Nephron progenitor cell (in vitro differentiated cells): ENCODE measurements at places on chromosomes 6 and 20.

DNA sequence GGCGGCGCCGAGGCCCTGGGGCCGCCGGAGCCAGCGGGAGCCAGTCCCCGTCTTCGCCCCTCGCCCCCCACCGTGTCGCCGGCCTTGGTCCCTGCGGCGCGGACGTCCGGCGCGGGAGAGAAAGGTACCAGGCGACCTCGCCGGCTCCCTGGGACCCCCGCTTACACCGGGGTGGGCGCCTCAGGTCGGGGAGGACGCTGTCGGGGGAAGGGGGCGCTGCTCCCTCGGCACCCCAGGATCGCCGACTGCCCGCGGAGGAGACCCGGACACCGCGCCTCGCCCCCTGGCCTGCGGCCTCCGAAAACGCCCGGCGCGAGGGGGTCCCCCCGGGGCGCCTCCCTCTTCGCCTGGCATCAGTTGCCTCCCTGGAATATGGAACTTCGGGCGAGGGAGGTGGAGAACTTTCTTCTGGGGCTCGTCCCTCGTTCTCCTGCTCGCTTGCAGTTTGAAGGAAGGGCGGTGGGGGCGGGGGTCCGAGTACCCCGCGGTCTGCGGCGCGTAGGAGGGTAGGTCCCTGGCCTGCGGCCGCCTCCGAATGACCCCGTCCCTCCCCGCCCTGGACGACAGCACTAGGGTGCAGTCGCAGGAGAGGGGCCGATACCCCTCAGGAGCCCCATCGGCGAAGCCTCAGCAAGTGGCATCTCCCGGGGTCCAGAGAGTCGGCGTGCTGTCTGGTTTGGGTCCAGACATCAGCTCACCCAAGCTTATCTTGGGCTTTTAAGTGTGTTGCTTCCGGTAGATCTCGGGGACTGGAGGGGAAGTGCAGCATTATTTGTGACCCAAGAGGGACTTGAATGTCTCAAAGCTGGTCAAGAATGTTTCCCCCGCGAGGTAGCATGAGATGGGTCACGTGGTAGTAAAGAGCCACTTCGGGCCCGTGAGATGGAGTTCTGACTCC, 549 bp downstream of the ANKRD6 start:
- peaks cover 56% of the 10 kb centered on the region for H3K4me1 ChIP-seq
- H3K36me3 ChIP-seq: no peaks in the 10 kb centered on the region
- H3K27ac ChIP-seq: no peak overlapping the region
- peak; percentile 55 for DNase-seq
- H3K27me3 ChIP-seq: peaks cover 29% of the 10 kb centered on the region
- H3K4me3 ChIP-seq: peak overlapping the region; percentile 87

- no peaks in the 10 kb centered on the region for H3K36me3 ChIP-seq
- peaks cover 2% of the 10 kb centered on the region for H3K27me3 ChIP-seq
- H3K4me3 ChIP-seq: no peak overlapping the region
- DNase-seq: peak; percentile 61
- peaks cover 18% of the 10 kb centered on the region for H3K4me1 ChIP-seq
- no peak overlapping the region for H3K27ac ChIP-seq
These were observed 10.4 kb upstream of the GCNT2 start for GRCh38 chr6:10510592-10511367.

DNA sequence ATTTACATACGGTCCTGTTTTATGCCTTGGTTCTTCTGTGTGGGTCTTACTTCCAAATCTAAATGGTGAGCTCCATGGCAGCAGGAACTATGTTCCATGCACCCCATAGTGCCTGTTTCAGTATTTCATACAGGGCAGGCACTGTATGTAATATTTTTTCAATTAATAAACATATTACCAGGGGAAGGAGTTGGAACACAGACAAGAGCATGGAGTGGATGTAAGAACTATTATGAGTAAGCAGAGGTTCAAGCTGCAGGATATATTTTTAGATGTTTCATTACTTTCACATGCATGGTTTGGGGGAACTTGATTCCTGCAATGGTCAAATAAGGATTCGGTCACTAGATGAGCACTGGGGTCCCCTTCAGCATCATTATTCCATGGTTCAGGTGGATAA, 108.3 kb downstream of the KIF13A start:
- no peak overlapping the region for H3K4me3 ChIP-seq
- H3K4me1 ChIP-seq: peaks cover 4% of the 10 kb centered on the region
- DNase-seq: no peak
- no peaks in the 10 kb centered on the region for H3K36me3 ChIP-seq
- H3K27ac ChIP-seq: no peak overlapping the region

DNA sequence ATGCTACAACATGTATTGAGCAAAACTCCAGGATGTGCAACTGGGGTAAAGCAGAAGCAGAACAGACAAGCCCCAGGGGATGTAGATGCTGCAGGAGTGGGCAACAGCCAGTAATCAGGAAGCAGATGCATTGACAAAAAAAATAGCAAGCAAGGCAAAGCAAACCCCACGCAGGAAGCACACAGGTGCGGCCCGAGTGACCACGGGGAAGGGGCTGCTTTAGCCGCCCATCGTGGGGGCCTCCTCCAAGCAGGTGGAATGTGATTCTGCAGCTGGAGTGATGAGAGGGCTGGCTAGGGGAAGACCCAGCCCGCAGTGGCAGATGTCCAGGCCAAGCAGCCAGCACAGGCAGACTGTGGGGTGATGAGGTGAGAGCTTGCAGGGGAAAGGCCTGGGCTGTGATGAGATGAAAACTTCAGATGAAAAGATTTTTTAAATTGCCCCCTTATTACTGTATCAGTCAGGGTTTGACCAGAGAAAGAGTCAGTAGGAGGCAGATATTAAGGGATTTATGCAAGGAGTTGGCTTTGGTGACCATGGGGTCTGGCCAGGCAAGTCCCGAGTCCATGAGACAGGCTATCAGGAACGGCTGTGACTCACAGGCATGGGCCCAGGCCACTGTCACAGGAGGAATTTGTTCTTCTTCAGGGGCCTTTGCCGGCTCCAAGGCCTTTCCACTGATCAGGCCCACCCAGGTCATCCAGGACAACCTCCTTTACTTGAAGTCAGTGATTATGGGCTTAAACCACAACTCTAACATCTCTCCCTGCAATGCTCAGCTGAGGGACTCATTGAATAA, 207.6 kb downstream of the ANKRD60 start:
- peaks cover 13% of the 10 kb centered on the region for H3K27me3 ChIP-seq
- H3K27ac ChIP-seq: no peak overlapping the region
- DNase-seq: no peak
- no peaks in the 10 kb centered on the region for H3K36me3 ChIP-seq
- peaks cover 11% of the 10 kb centered on the region for H3K4me1 ChIP-seq

DNA sequence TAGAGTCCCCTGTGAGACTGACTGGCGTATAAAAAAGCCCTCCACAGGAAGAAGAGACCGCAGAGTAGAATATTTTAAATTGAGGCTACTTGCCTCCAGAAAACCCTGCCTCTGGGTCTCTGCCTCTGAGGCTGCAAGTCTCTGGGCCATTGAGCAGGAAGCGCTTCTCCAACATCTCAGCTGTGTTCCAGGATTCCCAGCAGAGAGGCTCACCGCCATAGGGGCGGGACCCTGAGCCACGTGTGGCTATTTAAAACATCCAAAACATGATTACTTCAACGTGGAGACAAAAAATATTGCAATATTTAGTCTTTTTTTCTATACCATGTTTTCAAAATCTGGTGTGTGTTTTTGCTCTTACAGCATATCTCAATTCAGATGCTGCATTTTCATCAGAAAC, 59.4 kb downstream of the GNAS-AS1 start:
- H3K27ac ChIP-seq: no peak overlapping the region
- no peak for DNase-seq
- no peak overlapping the region for H3K4me3 ChIP-seq
- H3K4me1 ChIP-seq: peaks cover 18% of the 10 kb centered on the region
- H3K27me3 ChIP-seq: peaks cover 20% of the 10 kb centered on the region

- peaks cover 21% of the 10 kb centered on the region for H3K27me3 ChIP-seq
- no peak for DNase-seq
- H3K27ac ChIP-seq: peak overlapping the region; percentile 84
- H3K4me1 ChIP-seq: peaks cover 44% of the 10 kb centered on the region
These were observed 472 bp upstream of the PAQR8 start for GRCh38 chr6:52361414-52361944.

GRCh38 chr6:14722001-14722562, 523.8 kb upstream of the JARID2 start:
- H3K27ac ChIP-seq: no peak overlapping the region
- no peak for DNase-seq
- peaks cover 44% of the 10 kb centered on the region for H3K4me1 ChIP-seq
- H3K36me3 ChIP-seq: no peaks in the 10 kb centered on the region

DNA sequence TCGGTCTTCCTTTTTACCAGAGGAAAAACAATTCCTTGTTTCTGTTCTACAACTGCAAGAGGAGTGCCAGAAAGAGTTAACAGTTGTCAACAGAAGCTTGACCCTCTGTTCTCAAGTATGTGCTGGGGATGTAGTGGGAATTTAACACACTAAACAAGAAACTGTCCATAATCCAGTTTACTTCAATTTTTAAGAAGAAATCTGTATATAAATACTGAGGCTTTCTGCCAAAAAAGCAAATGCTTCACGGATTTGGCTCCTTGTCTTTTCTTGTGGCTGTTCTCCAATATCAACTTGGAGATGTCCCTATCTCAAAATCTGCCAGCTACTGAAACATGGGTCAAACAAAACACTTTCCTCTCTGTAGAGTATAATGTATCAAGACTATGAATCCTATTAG, 26.8 kb downstream of the REV3L start:
- H3K27me3 ChIP-seq: peaks cover 4% of the 10 kb centered on the region
- no peak overlapping the region for H3K4me3 ChIP-seq
- DNase-seq: no peak
- H3K4me1 ChIP-seq: no peaks in the 10 kb centered on the region

DNA sequence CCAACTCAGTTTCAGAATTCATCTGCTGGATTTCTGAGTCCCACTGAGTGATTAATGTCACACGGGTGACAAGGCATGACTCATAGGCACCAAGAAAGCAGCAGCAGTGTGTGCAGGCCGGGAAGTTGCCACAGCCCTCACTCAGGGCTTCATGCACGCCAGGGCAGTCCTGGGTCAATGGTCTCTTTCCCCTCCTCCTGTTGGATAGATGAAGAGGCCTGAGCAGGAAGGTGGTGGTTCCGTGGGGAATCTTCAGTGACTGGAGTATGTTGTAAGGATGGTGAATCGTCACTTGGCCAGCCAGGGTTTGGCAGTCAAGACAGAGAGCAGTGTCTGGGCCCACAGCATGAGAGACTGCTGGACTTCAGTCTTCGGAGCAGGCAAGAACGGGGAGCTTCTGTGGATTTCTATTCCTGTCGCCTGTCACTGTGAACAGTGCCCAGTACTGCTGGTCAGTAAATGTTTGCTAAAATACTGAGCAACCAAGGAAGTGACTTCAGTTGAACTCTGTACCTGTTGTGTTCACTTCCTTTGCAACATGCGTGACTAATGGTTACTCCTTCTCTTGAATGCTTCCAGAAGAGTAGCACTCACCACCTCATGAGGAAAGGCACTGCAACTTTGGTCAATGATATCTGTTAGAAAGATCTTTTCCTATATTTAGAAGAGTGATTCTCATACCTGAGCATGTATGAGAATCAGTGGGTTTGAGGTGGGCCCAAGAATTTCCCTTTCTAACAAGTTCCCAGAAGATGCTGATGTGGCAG, 62.0 kb upstream of the CD93 start:
- peak overlapping the region; percentile 16 for H3K27ac ChIP-seq
- H3K4me1 ChIP-seq: peaks cover 29% of the 10 kb centered on the region
- DNase-seq: no peak
- peaks cover 11% of the 10 kb centered on the region for H3K27me3 ChIP-seq
- no peaks in the 10 kb centered on the region for H3K36me3 ChIP-seq
- H3K4me3 ChIP-seq: no peak overlapping the region
